Central memory CD4-positive, alpha-beta T cell (primary cell): ENCODE measurements at places on chromosomes 3 and 15.

DNA sequence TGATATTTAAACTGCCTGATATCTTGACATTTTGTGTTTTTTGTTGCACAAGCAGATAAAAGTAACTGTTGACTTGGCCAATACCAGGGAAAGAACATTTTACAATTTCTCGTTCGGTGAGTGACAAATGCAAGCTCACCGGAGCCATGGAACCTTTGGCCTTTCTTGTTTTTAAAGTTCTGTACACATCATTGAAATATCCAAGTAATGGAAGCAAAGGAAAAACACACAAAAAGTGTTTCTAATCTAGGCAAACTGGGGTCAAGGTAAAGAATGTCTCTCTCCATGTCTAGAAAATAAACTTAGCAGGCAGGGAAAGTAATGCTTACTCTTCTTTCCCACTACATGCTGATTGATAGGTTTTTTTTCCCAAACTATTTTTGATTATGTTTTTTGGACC lies 27.8 kb downstream of the SPTSSB start:
- DNase-seq: no peak

DNA sequence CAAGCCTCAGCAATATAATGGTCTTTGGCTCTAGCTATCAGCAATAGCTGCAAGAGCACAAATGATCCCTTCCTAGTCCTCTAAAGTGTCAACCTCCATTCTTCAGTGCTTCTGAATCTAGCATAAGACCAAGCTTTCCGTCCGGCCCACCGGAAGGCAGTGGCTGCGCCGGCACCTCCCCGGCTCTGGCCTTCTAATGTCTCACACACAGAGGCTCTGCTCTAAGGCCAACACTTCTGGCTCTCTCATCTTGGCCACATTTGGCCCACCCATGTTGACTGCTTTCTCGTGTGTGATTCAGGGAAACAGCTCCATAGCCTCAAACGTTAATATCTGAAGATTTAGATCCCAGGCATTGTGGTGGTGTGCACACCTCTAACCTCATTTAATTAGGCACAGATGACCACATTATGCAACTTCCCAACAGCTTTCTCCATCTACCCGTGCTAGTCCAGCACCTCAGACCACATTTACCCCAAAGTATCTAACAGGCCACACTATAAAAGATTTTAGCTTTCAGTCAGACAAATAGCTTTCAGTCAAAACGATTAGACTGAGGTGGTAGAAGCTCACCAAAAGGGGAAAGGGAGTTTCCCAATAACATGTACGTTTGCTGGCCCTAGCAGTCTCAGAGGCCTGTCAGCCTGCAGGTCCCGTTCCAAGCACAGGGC lies 19.3 kb downstream of the SLC51A start:
- DNase-seq: no peak

- DNase-seq: no peak
These were observed 24.4 kb downstream of the MCCC1 start for GRCh38 chr3:183074881-183075280.

DNA sequence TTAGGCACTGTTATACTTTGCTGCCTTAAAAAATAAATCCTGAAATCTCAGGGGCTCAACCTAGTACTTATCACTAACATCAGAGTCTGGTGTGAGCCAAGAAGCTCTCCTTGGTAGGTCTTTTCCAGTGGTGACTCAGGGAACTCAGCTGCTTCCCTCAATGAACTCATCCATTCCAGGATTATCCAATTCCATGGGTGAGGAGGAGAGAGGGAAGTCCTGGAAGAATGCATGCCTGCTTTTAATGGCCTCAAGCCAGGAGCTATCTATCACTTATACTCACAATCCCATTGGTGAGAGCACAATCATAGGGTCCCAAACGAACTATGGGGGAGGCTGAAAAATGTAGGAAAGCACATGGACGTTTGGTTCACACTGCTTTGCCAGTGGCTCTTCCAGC lies 113.6 kb downstream of the POLR2M start:
- no peak for DNase-seq

- no peak for DNase-seq
These were observed 18.6 kb downstream of the FAM174B start for GRCh38 chr15:92636908-92637481.

- DNase-seq: no peak
These were observed 541.0 kb downstream of the PLOD2 start for GRCh38 chr3:145620002-145620401.

DNA sequence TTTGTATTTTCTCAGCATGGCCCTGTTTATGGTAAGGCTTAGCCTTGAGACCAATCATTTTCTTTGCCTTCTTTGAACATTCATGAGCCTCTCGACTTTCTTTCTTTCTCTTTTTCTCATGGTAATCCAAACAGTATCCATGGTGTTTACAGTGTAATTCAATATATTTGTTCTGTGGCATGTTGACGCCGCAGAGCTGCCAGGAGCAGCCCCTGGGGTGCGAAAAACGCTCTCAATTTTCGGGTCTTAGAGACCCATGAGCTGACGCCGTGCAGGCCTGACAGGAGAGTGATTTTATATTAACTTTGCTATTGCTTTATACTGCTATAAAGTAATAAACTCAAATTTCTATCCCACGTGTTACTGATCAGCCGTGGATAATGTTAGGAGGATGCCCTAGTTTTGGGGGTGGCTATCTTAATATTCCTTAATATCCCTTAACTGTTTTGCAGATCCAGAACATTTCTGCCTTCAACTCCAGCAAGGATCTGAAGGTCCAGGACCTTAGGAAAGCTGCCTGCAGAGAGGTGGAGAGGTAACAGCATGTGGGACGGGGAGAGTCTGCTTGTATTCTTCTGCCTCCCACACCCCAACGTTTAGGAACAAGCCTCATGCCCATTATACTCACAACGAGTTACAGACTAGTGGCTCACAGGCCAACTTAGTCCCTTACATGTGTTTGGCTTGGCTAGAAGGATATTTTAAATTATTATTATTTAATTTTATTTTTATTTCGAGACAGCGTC lies 29.3 kb upstream of the MYO1E start:
- DNase-seq: no peak

GRCh38 chr3:12178091-12178820 lies 19.5 kb upstream of the TIMP4 start:
- DNase-seq: no peak

GRCh38 chr3:114299941-114300624 lies 6.3 kb downstream of the TIGIT start:
- no peak for DNase-seq

DNA sequence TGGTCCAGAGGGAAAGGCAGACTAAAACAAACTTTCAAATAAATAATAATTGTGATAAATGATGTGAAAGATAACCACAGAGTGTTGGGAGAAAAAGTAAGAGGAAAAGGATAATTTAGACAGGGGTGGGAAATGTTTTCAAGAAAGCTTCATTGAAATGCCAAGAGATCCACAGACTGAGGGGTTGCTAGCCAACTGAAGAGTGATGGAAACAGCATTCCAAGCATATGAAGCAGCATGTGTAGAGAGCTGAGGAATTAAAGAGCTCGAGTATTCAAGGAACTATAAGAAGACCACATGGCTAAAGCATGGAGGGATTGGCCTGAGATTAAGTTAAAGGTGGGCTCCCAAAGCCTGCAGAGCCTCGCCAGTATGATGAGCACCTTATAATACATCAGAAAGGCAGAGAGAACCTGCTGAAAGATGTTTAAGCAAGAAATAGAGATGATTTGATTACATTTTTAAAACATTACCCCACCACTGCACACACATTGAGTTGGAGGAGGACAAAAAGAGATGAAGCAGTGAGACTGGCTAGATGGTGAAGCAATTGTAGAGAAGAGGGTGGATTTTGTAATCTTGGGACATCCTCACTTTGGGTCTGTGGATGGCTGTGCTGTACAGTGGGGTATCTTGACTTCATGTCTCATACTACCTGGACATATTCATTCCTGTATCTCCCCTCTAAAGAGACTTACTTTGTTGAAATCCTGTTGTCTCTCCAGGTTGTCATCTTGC lies 100.8 kb downstream of the STAC start:
- no peak for DNase-seq

- no peak for DNase-seq
These were observed 309.4 kb upstream of the SOX2 start for GRCh38 chr3:181402347-181402746.

- DNase-seq: no peak
These were observed 141.6 kb upstream of the KBTBD8 start for GRCh38 chr3:66856533-66856932.

DNA sequence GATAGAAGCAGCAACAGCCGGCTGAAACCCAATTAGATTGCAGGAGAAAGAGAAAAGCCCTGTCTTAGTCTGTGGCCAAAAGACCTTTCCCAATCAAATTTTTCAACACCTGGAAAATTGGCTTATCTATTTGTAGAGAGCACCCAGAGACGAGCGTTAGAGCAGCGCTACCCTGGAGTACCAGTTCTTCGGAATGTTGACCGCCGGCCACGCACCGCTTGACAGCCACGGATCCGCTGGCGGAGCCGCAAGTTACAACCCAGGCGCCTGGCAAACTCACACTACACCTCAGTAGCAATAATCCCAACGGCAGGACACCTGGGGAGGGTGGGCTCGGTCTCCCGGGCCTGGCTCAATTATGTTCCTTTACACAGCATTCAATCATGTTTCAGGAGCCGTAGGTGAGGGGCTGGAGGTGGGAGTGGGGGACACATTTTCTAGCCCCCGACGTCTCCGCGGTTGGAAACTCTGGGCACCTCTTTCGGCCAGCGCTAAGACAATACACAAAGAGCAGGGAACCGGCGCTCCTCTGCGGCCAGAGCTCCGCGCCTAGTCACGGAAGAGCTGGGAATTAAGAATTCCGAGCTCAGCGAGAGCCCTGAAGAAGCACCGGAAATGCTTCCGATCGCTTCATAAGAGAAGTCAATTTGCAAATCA lies 1.2 kb downstream of the MB21D2 start:
- no peak for DNase-seq

DNA sequence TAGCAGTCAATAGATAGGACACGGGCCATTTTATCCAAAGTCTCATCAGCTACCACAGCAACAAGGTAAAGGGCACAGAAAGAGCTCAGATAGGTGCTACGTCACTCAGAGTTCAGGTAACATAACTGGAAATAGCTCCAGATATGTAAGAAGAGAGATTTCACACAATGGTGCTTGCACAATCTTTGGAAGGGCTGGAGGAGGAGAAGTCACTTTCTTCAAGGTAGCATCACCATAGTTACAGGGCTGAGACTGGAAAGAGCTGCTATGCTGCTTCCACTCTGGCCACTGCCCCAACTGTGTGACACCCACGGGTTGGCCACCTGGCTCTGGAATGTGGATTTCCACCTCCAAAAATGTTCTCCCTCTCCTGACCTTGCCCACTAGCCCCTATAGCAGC lies 448.8 kb upstream of the THBS1 start:
- DNase-seq: no peak

- no peak for DNase-seq
These were observed 42.1 kb downstream of the VGLL4 start for GRCh38 chr3:11601446-11602238.

GRCh38 chr15:39628144-39628508 lies 47.2 kb downstream of the THBS1 start:
- DNase-seq: no peak

GRCh38 chr3:106381286-106381938 lies 512.6 kb upstream of the CBLB start:
- no peak for DNase-seq

GRCh38 chr3:188607805-188608315 lies 453.9 kb downstream of the LPP start:
- DNase-seq: no peak
